Neural crest cell (in vitro differentiated cells): ENCODE measurements at places on chromosomes 11 and 22.

- DNase-seq, result no peak
Observed at GRCh38 chr22:46428602-46429324, 93.2 kb downstream of the TRMU start.

DNA sequence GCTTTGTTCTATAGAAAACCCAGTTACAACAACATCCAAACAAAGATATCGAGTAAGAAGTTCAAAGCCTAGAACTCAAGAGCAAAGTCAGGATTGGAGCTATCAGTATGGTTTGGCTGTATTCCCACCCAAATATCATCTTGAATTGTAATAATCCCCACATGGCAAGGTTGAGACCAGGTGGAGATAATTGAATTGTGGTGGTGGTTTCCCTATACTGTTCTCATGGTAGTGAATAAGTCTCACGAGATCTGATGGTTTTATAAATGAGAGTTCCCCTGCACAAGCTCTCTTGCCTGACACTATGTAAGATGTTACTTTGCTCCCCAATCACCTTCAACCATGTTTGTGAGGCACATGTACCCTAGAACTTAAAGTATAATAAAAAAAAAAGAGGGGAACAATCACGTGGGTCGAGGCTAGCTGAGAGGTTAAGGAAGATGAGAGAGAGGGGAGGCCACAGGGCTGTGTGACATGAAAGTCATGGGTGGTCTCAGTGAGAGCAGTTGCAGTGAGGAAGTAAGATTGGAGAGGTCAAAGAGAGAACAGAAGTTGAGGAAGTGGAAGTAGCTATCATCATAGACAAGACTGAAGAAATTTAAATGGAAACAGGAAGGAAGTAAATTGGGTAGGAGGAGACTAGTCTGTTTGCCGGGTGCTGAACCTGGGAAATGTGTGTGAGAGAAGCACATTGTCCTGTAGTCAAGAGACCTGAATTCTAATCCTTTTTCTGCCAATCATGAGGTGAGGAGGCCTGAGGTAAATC, 80.1 kb upstream of the CD44 start:
- no peak for DNase-seq

- DNase-seq, result no peak
Observed at GRCh38 chr11:22584976-22585375, 40.6 kb downstream of the FANCF start.

DNA sequence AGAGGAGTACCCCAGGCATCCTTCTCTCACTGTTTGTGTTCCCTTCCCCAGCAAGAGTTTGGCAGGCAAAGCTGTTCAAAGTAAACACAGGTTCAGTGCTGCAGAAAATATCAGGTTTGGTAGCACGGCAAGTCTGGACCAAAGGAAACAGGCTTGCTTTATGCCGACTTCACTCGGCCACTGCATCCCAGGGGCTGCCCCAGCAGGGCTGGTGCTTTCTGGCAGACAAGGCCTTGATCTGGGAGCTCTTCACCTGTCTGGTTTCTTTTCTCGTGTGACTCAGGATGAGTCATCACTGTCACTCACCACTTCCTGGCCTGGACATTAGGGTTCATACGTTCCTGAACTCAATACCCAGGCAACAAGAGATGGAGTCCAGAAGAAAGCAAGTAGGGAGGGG, 52.6 kb upstream of the NAV2 start:
- DNase-seq, result no peak

DNA sequence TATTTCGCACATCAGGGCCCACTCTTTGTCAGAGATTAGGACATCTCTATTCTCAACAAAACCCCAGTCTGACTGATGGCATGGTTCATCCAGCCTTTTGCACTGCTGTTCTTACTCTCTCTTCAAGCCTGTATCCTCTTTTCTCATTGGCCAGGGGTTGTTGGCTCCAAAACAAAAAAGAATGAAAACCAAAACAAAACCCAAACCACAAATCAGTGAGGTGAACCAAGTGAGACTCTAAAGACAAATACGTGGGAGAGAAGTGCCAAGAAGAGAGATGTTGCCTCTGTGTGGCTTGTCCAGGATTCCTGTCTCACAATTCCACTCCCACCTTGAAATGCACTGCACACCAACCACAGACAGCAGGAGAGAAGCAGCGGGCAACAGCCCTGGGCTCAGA, 278.9 kb upstream of the NARS2 start:
- no peak for DNase-seq

DNA sequence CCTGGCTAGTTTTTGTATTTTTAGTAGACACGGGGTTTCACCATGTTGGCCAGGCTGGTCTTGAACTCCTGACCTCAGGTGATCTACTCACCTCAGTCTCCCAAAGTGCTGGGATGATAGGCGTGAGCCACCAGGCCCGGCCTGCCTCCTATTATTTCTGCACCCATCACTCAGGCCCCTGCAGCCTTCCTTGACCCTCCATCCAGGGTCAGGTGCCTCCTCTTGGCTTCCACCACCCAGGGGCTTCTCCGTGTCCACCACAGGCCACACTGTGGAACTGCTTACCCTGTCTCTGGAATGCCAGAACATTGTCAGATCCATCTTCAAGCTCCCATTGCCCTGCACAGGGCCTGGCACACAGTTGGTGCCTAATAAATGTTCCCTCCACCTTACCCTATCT, 75.4 kb upstream of the RTL6 start:
- DNase-seq, result no peak
